ENCODE measurements at places on chromosomes 6 and 20. TPM values are rescaled to one million over a fixed set of nuclear protein-coding genes. Genes with fewer than 3 reads are reported as not detected.

DNA sequence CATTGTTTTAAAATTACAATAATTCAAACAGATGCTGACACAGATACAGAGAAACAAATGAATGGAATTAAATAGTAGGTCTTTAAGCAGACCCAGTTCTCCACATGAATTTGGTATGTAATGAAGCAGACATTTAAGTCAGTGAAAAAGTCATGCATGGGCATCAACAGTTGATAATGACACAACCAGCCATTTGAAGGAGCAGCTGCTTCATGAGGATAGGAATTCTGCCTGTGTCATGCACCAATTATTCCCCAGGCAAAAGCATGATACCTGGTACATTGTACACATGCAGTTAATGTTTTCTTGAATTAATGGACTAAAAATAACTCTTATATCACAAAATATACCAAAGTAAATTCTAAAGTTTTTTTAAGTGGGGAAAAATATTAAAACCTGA, 11.2 kb upstream of the HEY2 start:
- no peak for DNase-seq

GRCh38 chr6:146857980-146858347, 259.2 kb downstream of the ADGB start:
- DNase-seq = no peak

GRCh38 chr20:60021104-60021503, 62.9 kb downstream of the CDH26 start:
- no peak for DNase-seq

- no peak for DNase-seq
Observed at GRCh38 chr6:85797993-85798392, 155.3 kb upstream of the SYNCRIP start.

DNA sequence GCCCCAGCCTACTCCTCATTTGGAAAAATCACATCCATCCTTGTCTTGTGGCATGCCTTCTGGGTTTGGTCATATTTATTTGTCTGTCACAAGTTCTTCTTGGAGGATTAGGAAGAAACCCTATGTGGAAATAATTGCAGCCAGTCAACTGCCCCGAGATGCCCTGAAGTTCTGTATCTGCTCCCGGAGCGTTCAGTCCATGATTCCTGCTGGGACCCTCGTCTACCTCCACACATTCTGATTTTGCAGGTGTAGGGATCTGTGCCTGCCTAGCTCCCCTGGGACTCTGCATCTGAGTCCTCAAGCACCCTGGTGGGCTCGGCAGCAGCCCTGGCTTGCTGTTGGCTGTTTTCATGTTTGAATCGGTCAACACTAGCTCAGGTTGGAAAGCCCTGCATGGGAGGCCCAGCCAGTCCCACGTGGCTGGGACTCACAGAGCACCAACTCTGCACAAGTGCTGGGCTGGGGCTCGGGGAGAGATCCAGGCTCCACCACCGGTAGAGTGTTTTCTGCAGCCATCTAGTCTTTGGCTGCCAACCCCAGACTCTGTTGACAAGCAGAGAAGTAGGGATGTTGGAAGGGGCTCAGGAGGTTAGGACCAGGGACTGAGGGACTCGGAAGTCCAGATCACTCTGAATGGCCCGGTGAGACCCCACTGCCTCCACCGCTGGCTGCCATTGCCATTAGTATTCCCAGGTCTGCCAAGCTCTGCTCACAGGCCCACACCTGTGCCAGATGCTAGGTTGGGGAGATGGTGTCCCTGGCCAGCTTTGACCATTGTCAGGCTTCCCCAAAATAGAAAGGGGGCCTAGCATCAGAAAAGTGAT, 183.5 kb upstream of the CST7 start:
- no peak for DNase-seq

The SUMO4 gene
- 2.2 TPM for total RNA-seq

The OPRL1 gene
- total RNA-seq = 0.36 TPM

The CCN2 gene
- 211 TPM for total RNA-seq

Measured in IMR-90 (cell line).